ENCODE measurements at places on chromosomes 5 and 9.

GRCh38 chr5:103293719-103294118 lies 35.2 kb downstream of the MACIR start:
- DNase-seq, result peak; percentile 8

DNA sequence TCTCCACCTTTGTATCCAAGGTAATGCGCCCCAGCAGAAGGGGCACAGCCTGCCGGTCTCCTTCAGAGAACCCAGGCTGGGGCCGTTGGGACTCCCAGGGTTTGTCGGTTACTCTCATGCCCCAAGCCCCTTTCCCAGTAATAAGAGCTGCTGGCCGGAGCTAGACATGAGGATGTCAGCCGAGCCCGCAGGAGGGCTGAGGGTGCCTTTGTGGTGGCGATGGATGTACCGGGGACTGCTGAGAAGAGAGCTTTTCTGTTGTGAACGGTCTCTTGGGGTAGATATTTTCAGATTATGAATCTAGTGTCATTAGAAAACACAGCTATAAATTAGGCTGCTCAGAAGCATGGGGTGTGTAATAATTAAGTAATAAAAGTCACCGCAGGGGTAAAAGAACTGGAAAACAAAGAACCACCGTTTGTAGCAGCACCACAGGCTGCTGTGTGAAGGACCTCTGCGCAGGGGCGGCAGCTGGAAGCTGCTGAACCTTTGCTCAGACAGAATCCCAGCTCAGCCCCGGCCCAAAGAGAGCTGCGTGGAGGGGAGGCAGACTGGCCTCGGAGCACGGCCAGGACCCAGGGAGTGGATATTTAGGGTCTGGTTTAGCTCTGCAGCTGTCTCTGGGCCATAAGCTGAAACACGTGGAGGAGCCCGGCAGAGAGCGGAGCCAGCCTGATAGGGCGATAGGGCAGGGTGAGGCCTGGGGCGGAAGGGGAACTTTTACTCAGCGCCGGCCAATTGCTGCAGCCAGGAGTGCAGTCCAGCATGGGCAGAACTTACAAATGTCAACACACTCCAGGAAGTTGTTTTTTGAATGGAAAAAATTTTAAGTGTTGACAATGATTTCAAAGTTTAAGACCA lies 50.5 kb upstream of the BARHL1 start:
- no peak for DNase-seq

- DNase-seq, result no peak
These were observed 4.6 kb upstream of the SLC6A7 start for GRCh38 chr5:150184990-150185912.

GRCh38 chr5:6705959-6706358 lies 7.3 kb upstream of the TENT4A start:
- no peak for DNase-seq

DNA sequence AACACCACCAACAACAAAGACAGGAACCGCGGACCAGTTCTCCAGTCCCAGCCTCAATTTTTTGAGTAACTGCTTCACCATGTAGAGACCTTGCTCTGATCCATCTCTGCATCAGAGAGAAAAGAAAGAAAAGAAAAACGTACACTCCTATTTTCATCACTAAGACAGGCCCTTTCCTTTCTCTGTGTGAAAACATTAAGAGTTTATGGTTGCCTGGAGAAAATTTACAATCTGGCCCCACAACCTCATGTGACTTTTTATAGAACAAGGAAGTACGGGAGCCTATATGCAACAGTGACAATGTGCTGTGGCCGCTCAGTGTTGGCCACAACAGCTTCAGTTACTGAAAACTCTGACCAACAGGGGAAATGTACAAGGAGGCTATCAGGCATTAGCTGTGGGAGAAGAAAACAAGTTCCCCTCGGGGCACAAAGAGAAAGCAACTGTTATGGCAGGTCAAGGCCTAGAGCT lies 272.9 kb upstream of the PTGER4 start:
- no peak for DNase-seq

DNA sequence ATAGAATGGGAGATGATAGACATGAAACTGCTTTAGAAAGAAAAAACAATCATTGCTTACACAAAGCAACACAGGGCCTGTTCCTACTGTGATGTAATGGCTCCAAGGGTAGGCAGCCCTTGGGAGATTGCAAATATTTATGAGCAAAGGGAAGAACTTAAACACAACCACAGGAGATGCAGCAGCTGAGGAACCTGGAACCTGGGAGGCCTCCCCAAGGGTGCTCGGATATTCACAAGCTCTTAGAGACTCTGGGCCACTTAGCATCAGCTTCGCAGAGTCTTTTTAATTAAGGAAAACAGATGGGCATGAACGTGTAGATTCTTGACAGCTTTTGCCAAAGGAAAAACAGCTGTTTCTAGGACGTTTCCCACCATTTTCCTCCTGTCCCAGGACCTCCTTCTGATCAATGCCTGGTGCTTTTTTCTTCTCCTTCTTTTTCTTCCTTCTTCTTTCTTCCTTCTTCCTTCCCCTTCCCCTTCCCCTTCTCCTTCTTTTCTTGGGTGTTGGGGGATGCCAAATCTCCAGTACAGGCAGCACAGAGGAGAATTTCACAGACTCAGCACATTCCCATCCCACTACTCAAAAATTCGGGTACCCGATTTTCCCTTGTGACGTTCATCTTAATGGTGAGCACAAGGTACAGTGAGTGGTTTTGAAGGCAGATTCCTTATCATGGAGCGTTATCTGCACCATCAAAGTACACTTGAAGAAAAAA lies 28.1 kb upstream of the TCF7 start:
- no peak for DNase-seq
